ENCODE measurements at places on chromosomes 13 and 19.

DNA sequence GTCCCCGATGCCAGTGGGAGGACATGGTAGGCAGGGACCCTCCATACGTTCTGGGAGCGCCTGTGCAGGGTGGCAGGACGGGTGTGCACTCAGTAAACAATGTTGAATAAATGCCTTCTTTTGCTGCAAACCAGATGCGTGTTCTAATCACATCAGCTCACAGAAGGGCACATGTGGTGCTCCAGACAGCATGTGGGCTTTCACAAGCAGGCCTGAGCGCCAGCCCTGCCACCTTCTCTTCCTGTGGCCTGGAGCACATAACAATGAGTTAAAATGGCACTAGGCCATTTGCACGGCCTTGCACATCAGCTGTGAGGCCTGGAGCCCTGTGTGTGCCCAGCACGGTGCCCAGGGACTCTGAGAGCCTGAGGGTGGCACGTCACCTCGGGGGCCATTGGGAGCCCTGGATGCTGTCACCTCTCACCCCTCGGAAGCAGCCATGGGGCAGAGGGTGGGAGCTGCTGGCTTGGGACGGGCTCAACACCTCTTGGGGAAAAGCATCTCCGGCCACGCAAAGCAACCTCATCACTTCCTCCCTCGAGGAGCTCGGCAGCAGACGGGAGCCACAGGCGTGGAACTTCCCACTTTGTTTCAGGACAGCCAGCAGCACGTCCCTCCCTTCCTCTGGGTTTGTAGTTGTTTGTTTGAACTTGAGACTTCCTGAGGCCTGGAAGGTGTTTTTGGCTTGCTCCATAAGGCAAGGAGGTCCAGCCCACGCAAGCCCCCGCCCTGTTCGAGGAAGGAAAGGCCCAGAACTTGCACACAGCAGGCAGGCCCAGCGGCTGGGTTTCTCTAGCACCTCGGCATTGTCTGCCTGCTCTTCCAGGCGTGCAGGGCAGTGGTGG is 9.8 kb downstream of the MCF2L start:
- DNase-seq = no peak

- DNase-seq = no peak
Observed at GRCh38 chr19:6060600-6061375, 49.5 kb downstream of the RFX2 start.

DNA sequence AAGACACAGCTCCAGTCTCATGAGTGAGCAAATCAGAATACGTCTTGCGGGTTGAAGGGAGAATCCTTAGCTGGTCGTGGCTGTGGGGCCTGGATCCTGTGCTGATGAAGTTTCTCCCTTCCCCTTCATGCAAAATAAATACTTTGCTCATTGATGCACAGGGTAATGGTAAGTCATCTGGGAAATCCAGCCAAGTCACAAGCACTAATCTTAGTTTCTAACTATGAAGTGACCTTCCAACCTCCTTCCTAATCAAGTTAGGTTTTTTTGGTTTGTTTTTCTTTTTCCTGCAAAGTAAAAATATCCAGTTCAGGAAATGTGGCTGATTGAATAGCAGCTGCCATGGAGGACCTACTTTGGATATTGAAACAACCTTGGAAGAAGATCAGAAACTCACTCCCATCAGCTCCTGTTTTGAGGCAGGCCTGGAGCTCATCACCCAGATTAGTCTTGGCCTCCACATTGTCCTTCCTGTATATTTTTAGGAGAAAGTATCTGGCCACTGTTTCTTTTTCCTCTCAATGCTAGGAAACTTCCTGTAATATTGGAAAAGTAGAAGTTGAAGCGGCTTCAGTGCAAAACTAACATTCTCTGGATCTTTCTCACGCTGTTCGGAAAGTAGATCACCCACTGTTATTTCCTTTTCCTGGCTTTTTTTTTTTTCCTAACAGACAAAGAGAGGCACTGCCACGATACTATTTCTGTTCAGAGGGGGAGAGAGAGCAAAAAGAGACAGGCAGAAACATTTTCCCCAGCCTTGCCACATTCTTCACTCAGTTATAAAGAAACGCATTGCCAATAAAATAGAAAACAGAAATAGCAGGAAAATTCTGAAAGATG is 12.3 kb upstream of the ARL11 start:
- no peak for DNase-seq

GRCh38 chr13:96391606-96392005 is 301.7 kb downstream of the HS6ST3 start:
- DNase-seq = no peak

DNA sequence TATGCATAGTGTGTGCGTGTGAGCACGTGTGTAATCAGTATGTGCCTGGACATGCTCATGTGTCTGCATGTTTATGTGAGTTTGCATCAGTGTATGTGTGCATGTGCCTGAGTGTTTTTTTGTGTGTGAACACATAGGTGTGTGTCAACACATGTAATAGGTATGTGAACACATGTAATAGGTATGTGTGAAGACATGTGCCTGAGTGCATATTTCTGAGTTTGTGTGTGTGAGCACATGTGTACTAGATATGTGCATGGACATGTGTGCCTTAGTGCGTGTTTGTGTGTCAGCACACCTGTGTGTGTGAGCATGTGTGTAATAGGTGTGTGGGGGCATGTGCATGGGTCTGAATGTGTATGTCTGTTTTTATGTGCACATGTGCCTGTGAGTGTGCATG is 7.4 kb downstream of the SPPL2B start:
- DNase-seq = no peak

Measured in stimulated activated CD8-positive, alpha-beta memory T cell treated with anti-CD3 and anti-CD28 coated beads, Interleukin-7, amount 100 ng/mL, for 1 hour (primary cell).